ENCODE measurements at places on chromosomes 3 and 15.

- DNase-seq, result no peak
Observed at GRCh38 chr15:101255051-101255395, 3.2 kb upstream of the CHSY1 start.

GRCh38 chr15:57158589-57158988, 217.7 kb upstream of the CGNL1 start:
- DNase-seq, result no peak

DNA sequence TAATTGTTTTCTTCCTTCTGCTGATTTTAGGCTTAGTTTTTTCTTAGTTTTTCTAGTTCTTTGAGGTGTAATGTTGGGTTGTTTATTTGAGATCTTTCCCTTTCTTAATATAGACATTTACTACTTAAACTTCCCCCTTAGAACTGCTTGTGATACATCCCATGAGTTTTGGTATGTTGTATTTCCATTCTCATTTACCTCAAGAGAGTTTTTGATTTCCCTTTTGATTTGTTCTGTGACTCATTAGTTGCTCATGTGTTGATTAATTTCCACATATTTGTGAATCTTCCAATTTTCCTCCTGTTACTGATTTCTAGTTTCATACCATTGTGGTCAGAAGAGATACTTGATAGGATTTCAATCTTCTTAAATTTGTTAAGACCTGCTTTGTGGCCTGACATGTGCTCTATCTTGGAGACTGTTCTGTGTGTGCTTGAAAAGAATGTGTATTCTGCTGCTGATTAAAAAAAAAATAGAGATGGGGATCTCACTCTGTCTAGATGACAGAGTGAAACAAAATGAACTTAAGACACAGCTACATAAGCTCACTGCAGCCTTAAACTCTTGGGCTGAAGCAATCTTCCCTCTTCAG, 22.3 kb downstream of the GRM2 start:
- no peak for DNase-seq

GRCh38 chr15:62060896-62061280, 641 bp upstream of the VPS13C start:
- no peak for DNase-seq

- DNase-seq, result no peak
Observed at GRCh38 chr3:179895330-179895729, 141.4 kb downstream of the PEX5L start.
